ENCODE measurements at places on chromosomes 12 and 14.

DNA sequence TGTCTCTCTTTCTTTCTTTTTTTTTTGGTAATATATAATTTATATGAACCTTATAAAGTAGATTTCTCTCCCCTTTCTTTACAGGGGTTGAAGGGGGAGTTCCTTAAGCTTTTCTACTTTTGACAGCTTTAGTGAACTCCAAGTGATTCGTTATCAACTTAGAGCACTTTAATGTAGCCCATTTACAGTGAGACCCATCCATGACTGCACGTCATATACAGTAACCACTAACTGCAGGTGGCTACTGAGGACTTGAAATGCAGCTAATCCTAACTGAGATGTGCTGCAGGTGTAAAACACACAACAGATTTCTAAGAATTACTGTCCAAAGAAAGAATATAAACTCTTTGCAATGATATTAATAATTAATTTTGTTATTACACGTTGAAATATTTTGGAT is 582 bp downstream of the LRRIQ1 start:
- DNase-seq, result no peak

DNA sequence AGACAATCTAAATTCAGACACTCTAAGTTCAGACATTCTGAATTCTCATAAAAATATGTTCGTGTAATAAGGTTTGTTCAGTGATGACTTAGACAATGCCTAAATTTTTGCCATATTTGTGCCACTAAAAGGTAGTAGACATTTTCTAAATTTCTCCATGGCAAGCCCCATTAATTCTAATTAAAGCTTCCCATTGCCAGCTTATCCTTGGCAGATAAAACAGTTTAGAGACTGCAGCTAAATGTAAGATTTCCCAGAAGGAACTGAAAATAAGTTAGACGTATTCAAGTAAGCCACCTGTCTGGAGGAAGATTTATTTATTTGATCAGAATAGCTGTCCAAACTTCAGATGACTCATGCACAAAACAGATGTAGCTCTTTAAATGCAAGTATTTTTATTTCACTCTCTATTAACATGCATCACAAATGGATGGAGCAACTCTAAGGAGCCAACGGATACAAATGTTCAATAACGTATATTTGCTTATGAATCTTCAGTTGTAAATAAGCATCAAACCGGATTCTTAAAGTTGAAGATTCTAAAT is 130.4 kb downstream of the SLC2A13 start:
- DNase-seq, result no peak

DNA sequence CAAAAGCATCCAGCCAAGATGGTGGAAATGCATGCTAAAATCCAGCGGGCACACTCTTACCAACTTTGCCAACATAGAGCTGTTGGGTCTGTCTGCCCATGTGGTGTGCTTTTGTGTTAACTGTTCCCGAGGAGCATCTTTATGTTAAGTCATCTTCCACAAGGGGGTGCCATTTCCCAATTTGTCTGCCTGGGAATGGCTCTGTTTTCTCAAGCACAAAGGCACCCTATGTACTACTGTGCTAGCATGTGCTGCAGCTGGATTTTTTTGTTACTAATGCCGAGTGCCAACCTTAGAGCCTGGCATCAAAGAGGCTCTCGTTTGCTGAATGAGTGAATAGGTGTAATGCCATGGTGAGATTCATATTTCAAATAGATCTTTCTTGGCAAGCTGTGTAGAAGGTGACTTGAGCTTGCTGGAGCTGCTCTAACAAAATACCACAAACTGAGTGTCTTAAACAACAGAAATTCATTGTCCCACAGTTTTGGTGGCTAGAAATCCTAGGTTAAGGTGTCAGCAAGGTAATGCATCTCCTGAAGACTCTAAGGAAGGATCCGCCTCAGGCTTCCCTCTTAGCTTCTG is 74.3 kb downstream of the TRHDE start:
- peak; percentile 39 for DNase-seq

DNA sequence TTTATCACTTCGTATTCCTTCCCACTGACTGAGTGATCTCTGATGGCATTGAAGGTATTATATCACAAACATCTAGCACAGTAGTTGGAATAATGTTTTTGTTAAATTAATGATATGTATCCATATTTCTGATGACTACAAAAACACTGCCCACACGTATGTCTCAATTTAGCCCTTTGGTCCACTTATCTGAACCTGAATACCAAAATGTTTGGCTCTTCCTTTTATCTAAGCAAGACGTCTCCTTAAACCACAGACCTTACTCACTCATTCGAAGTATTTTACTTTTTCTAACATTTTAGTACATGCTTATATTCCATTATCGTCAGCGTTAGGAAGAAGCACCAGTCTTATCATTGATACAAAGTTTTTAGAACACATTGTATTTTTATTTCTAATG is 126.4 kb downstream of the PIK3C2G start:
- DNase-seq, result peak; percentile 83

DNA sequence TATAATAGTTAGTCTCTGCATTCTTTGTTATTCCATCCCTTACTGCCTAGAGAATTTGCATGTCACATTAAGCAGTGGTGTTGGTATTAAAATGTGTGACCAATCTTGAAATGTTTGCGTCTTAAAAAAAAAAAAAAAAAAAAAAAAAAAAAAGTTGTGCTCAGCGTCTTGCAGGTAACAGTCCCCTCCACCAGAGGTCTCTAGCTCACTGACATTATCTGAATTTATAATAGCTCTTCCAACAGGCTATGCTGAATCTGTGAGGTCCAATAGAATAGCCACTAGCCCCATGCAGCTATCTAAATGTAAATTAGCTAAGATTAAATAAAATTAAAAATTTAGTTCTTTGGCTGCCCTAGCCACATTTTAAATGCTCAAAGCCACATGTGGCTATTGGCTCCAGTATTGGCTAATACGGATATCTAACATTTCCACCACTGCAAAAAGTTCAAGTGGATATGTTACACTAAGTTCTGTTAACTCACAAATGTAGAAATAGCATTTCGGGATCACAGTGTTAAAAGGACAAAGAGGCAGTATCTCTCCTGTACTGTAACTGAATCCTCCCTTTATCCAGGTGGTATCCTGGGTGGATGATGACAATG is 28.7 kb downstream of the NKX2-8 start:
- peak; percentile 6 for DNase-seq

GRCh38 chr14:60087668-60088067 is 4.1 kb upstream of the PCNX4 start:
- no peak for DNase-seq

GRCh38 chr14:97301931-97302559 is 504.9 kb downstream of the VRK1 start:
- DNase-seq, result no peak

GRCh38 chr14:83470466-83470865 is 1936.8 kb upstream of the SEL1L start:
- DNase-seq, result no peak

GRCh38 chr14:22848351-22849164 is 12.2 kb downstream of the MMP14 start:
- peak; percentile 34 for DNase-seq

DNA sequence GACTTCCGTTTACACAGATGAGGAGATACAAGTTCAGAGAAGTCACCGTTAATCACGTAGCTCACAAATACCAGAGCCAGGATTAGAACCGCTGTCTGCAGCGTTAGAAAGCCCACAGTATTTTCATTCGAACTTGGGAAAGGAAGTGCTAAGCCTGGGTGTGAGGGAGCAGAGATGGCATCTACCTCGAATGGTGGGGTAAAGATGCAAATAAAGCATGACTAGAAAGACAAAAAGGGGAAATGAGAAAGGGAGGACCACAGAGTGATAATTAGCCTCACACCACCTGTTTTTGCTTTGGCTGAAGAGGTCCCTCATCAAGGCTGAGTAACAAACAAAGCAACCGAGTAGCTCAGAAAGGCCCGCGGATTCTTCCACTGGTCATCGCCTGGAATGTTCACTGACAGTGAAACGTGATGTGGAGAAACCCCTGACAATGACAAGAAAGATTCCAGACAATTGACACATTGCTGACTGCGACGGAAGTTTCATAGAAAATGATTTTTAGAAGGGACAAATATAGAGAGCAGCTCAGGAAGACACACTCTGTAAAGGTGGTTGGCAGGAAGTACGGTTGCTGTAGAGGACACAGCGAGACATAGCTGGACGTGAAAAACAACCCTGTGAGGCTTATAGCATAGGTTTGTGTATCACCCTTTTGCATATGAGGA is 31.5 kb upstream of the BHLHE41 start:
- DNase-seq, result no peak

GRCh38 chr14:68181519-68182326 is 362.1 kb downstream of the RAD51B start:
- DNase-seq, result no peak

DNA sequence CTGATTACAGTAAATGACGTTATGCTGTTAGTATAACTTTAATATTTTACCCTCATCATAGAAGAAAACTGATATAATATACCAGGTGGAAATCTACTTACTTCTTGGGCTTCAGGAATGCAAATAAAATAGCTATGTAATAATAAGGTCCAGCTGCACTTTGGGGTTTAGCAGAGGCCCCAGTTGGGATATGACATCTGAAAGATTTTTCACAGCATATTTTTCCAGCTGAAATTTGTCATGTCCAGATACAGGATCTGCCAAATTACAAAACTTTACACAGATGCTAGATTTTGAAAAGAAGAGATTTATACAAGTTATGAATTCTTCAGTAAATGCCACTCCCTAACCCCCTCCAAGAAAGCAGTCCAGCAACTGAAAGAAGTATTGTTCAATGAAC is 29.2 kb upstream of the DCN start:
- DNase-seq, result no peak

DNA sequence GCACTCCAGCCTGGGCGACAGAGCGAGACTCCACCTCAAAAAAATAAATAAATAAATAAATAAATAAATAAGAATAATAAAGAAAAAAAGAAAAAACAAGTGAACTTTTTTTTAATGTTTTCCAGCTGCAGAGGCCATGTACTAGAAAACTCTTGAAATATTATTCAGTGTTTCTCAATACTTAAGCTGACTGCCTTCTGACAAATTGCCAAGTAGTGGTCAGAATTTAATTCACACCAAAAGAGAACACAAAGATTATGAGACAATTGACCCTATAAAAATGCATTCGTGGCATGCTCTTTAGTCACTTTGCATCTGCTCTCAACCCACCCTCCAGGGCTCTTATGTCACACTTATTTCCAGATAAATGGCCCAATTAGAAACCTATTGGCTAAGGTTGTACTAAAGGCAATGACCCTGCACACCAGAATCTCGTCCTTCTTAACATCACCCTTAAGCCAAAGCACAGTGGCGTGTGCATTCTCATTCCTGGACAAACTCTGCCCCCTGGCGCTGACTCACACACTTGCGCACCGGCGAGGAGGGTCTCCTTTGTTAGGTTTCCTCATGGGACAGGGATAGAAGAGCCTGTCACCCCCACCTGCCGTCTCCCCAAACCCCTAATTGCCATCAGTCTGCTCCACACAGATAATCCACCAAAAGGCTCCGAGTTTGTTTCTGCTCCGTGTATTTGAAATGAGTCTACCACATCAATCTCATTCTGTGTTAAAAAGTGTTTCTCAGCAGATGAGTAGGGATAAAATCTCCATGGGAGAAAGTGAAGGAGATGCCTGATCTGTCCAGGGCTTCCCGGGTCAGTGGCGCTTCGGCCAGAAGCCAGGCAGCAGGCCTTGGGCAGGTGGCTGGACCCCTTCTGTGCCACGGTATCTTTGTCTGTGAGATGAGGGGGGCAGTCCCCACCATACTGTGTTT is 73.1 kb upstream of the CEP83 start:
- DNase-seq, result peak; percentile 7

GRCh38 chr12:94329366-94329765 is 130.3 kb downstream of the CEP83 start:
- no peak for DNase-seq

DNA sequence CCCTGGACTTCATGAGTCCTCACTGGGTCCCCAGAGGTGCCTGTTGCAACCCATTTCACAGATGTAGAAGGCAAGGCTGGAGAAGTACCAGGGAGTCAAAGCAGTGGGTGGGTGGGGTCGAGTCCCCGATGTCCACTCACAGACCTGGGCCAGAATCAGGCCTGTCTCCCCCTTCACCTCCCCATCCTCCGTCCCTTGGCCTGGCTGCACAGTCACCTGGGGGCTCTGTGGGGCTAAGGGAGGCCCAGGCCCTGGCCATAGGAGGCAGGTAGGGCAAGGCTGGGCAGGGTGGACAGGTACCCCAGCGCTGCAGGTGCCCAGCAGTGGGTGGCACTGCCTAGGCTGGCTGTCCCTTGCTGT is 29.5 kb downstream of the RTL1 start:
- no peak for DNase-seq

DNA sequence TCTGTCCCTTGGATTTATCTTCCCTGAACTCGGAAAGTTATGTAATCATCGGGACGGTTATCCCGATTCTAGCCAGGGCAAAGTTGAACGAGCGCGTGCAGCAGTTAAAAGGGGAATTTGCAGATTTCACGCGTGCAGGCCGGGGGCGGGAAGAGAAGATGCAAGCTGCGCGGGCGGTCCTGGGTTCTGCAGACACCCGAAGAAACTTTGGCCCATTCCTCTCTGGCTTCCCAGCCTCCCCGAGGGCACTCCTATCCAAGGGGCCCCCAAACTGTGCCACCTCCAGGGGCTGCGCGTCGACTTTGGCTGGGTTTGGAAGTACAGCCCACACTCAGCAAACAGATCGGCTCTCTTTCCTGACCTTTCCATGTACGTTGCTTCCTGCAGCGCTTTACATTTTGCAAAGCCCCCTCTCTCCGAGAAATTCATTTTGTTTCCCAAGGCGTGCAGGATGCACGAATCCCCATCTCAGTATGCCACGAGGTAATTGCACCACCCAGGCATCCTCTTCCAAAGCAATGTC is 941 bp upstream of the PPP1CC start:
- peak; percentile 45 for DNase-seq

- no peak for DNase-seq
These were observed 212.1 kb upstream of the FKBP4 start for GRCh38 chr12:2582631-2583030.

GRCh38 chr14:70685474-70686197 is 43.9 kb downstream of the TTC9 start:
- no peak for DNase-seq

GRCh38 chr12:52735816-52736632 is 32.7 kb upstream of the KRT77 start:
- no peak for DNase-seq

GRCh38 chr12:42961395-42961794 is 371.8 kb upstream of the PRICKLE1 start:
- DNase-seq, result peak; percentile 99

DNA sequence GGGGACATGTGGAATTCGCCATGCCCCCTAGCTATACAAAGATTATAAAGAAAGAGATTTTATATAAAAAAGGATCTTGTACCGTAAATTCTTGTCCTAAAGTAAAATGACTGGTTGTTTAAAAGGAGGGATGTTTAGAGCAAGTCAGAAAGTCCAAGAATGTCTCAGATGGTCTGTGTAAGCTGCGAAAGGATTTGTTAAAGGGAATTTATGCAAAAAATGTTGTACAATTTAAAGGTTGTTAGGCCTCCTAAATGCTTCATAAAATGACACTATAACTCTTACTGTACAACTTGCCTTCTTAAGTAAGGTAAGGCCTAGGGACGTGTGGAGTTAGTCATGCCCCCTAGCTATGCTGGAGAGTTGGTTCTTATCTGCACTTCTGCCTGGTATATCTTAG is 237.6 kb downstream of the KCNH5 start:
- no peak for DNase-seq

GRCh38 chr14:29548948-29549370 is 378.7 kb downstream of the PRKD1 start:
- DNase-seq, result peak; percentile 22

Data from NCI-H226 (cell line).